ENCODE measurements at places on chromosomes 3 and 15.

- no peak for DNase-seq
These were observed 53.4 kb downstream of the DUT start for GRCh38 chr15:48384616-48385015.

DNA sequence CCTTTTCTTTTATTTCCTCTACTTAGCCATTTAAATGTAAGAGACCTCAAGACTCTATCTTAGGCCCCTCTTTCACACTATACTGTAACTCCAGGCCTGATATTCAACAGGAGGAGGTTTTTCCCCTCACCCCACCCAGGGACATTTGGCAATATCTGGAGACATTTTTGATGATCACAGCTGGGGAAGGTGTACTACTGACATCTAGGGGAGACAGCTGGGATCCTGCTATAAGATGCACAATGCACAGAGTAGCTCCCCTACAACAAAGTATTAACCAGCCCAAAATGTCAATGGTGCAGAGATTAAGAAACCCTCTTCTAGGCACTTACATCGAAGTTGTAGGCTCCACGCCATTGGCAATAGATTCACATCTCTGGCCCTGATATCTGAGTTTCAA lies 517.5 kb upstream of the UBE2E2 start:
- no peak for DNase-seq

GRCh38 chr15:32828507-32829186 lies 110.8 kb downstream of the GREM1 start:
- peak; percentile 80 for DNase-seq

GRCh38 chr15:41546851-41547786 lies 3.1 kb upstream of the RPAP1 start:
- no peak for DNase-seq

Data from AG04450 (cell line).